ENCODE measurements at places on chromosomes 6 and 20.

- peak; percentile 93 for DNase-seq
These were observed 33.0 kb downstream of the METTL24 start for GRCh38 chr6:110325197-110325596.

GRCh38 chr6:135939208-135939591, 87.7 kb downstream of the PDE7B start:
- DNase-seq, result peak; percentile 35

DNA sequence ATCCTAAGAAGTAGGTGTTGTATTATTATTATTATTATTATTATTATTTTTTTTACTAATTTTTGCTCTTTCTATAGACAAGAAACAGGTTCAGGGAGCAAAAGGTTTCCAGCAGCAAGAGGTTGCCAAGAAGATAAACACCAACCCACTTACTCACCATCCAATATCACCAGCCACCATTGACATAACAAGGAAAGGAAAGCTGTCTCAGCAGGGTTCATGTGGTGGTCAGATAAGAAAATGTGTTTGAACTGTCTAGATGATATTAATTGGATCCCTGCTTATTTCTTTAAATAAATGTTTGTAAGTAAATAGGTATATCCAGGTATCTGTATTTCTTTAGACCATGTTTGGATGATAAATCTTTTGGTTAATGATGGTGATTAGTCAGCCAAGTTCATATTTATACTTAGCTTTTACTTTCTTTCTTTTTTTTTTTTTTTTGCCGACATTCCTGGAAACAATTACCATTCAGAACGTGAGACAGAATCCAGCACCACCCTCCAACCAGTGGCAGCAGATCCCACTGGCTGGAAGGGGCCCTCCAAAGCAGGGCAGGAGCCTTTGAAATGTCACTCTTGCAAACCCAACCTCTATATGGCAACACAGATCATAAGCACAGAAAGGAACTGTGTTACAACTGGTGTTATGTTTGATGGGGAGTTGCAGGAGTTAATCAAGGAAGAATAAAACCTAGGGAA, 139.2 kb upstream of the ECI2 start:
- no peak for DNase-seq

GRCh38 chr6:43402820-43403219, 24.5 kb upstream of the ABCC10 start:
- DNase-seq, result no peak

DNA sequence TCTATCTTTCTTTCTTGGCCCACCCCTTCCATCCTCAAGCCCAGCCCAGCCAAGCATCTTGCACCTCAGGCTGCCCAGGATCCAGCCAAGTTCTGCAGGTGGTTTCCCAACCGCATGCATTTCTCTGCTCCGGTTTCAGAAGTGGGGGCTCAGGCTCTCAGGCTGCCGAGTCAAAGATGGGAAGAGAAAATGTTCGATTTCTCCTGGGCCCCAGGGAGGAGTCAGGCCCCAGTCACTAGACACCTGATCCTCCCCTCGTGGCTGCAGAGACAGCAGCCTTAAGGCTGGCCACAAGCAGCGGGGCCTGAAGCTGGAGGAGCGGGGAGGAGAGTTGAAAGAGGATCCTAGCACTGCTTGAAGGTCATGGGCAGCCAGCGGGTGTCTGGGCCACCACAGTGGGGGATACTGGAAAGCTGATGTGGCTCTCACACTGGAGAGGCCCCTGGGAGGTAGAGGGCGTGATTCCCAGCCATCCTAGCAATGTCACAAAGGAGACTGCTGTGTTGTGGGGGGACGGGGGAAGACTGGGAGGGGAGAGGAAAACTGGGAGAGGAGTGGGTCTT, 42.2 kb upstream of the ZFAND3 start:
- DNase-seq, result no peak

GRCh38 chr6:155936127-155936526, 480.5 kb upstream of the NOX3 start:
- no peak for DNase-seq

GRCh38 chr6:160084198-160084776, 37.3 kb upstream of the SLC22A1 start:
- DNase-seq, result no peak

- no peak for DNase-seq
These were observed 3.2 kb downstream of the ARFGEF2 start for GRCh38 chr20:48924756-48925109.

GRCh38 chr6:17397764-17398194, 4.4 kb downstream of the CAP2 start:
- DNase-seq, result peak; percentile 73

DNA sequence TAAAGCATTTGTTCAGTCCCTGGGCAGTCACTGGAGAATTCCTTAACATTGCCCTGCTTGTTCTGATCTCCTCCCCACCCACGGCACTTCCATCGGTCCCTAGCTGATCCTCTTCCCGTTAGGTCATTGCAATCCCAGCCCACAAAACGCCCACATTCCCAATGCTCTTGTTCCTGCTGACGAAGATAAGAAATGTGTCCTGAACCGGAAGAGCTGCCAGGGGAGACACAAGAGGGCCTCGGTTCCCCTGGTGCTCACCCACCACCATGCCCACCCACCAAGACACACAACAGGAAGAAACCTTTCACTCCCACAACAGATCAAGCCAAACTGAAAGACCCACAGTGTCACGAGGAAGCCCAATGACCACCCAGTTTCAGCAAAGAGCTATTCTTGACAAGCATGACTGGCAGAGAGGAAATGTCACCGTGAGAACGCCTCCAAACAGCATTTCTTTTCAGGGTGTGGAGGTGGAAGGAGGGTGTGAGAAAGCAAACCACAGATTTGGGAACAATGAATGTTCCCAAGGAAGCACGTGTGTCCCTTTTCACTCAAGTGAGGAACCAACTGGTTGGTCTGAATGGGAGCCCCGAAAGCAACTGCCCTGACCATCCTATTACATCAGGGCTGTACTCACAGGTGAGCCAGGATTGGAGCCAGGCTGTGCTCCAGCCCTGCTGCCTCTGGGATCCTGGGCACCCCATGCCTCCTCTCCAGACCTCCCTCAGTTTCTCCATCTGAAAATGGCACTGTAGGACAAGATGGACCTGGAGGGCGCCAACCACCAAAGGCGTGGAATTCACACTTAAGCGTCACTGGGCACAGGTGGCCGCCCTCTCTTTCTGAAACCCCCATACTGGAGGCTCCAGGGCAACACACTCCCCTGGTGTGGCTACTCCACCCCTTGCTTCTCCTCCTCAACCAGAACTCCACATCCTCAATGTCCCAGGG, 97.5 kb downstream of the ZMYND8 start:
- DNase-seq, result peak; percentile 47

- peak; percentile 58 for DNase-seq
These were observed 5.6 kb downstream of the BRD2 start for GRCh38 chr6:32974016-32974333.

GRCh38 chr6:125640441-125641150, 108.8 kb upstream of the HEY2 start:
- no peak for DNase-seq

DNA sequence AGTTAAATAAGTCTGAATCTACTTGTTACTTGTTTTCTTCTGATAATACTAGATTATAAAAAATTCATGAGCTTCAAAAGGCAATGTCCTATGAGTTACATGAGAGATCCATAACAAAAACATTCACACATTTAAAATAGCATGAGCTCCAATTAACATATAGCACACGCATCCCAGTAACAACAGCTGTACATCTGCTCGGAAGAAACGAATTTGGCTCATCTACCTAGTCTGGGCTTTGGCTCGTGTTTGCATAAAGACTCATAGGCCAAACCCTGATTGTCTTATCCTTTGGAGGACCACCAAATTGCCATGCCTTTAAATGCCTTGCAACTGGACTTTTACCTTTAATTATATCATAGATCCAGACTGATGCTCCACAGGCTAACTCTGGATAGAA, 259.7 kb upstream of the CHD6 start:
- no peak for DNase-seq

DNA sequence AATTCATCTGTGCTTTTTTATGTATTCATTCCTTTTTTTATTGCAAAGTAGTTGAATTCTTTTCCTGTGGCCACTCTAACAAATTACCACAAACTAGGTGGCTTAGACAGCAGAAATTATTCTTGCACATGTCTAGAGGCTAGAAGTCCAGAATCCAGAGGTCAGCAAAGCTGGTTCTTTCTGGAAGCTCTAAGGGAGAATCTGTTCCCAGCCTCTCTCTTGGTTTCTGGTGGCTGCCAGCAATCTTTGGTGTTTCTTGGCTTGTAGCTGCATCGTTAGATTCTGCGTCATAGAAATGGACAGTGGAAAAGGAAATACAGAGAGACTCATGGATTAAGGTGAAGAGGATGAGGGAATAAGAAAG, 39.3 kb downstream of the GSTA2 start:
- DNase-seq, result peak; percentile 81

DNA sequence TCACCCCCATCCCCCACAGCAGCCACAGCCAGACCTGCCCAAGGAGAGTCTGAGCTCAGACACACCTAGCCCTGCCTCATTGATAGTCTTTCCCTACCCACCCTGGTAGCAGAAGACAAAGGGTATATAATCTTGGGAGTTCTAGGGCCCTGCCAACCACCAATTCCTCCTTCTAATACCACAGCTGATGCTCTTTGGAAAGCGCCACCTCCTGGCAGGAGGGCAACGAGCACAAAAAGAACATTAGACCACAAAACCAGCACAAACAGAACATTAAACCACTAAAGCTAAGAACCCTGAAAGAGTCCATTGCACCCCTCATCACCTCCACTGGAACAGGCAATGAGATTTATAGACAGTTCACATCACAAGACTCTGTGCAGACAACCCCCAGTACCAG, 195.8 kb upstream of the FUT9 start:
- no peak for DNase-seq

GRCh38 chr6:130143709-130144108, 79.0 kb downstream of the SAMD3 start:
- peak; percentile 33 for DNase-seq

DNA sequence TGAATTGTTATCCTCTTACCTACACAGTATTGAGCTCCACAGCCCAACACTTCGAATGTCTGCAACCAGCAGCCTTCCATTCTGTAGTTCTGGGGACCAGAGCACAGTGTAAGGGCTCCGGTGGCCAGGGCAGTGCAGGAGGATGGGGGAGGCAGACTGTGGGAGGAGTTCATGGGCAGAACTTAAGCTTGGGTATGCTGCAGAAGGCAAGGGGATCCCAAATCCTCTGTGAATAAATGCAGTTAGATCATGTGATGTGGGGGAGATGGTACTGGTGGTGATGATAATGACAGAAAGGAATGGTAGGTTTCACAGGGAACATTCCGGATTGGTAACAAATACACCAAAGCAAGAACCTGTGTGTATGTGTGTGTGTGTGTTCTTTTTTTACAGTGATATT, 26.5 kb upstream of the CNKSR3 start:
- no peak for DNase-seq

- DNase-seq, result no peak
These were observed 35.7 kb downstream of the ADAT2 start for GRCh38 chr6:143414769-143415168.

GRCh38 chr20:16459019-16459700, 114.1 kb downstream of the KIF16B start:
- DNase-seq, result peak; percentile 83

DNA sequence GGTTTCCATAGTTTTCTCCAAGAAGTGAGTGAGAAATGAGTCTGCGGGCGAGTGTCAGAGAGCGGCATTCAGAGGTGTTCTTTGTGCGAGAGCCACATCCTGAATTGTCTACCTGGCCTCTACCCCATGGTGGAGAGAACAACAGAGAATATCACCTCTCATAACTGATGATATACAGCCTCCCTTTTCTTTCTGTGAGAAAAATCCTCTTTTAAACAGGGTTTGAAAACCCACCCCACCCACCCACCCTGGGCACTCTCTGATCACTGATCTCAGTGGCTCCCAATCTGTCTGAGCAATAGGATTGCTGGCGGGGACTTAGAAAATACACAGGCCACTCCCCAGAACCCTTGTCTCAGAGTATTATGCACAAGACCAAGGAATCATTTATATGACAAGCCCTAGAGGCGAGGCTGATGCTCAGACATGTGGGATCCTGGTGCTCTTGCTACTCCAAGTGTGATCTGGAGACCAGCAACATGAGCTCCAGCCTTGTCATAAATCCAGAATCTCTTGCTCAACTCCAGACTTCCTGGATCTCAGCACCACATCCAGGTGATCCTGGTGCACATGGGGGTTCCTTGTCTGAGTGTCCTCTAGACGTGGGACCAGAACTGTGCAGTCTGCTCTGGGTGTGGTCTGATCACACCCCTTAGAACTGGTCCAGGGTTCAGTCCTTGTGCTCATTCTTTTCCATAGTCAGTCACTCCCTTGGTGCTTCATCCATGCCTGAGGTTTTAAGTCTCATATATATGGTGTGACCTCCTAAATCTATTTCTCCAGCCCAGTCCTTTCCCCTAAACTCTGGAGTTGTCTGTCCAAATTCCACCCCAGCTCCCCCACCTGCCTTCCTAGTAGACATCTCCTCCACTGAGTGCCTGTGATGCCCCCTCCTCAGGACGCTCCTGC, 5.3 kb downstream of the HLA-B start:
- DNase-seq, result no peak

DNA sequence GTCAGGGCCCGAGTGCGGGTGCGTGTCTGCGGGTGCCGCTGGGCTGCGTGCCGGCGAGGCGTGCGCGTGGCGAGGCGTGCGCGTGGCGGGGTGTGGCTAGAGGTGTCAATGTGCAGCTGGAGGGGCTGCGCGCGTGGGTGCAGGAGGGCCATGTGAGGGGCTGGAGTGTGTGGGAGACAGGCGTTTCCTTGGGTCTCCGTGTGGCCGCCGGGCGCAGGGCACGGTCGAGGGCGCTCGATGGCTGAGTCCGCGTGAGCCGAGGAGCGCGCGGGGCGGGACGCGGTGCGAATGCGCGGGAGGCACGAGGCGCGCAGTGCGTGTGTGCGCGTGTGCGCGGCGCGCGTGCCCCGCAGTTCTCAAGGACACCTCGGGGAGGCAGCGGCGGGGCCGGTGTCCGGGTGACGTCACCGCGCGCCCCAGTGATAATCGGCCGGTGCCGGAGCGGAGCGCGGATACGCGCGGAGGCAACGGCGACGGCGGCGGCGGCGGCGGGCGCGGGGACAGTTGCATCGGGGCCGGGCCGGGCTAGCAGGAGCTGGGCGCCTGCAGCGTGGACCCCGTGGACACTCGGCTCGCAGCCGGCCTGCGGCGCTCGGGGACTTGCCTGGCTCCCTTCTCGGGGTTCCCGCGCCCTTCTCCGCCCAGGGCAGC, 38.7 kb downstream of the YTHDF1 start:
- no peak for DNase-seq

All from fibroblast of gingiva (primary cell).